KG1 (cell line): ENCODE measurements at places on chromosomes 4 and X.

- DNase-seq, result no peak
Observed at GRCh38 chr4:11287055-11287454, 141.6 kb downstream of the HS3ST1 start.

GRCh38 chr4:15794426-15794825, 16.3 kb downstream of the CD38 start:
- DNase-seq, result no peak

DNA sequence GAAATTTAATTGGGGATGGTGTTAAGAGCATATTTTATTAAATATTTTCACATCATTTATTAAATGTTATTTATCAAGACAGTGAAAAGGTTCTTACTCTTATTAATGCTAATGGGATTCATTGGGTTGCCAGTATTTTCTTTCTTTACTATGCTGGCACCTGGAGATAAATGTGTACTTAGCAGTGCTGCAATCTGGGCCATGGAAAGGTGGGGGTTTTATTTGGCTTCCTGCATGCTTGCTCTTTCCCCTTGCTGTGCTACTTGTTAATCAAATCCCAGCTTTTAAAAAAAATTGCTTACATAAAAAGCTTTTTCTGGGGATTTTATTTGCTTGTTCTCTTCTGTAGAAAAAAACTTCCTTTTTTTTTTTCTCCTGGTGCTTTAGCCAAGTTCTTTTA, 48.3 kb downstream of the ZAR1 start:
- DNase-seq, result no peak

DNA sequence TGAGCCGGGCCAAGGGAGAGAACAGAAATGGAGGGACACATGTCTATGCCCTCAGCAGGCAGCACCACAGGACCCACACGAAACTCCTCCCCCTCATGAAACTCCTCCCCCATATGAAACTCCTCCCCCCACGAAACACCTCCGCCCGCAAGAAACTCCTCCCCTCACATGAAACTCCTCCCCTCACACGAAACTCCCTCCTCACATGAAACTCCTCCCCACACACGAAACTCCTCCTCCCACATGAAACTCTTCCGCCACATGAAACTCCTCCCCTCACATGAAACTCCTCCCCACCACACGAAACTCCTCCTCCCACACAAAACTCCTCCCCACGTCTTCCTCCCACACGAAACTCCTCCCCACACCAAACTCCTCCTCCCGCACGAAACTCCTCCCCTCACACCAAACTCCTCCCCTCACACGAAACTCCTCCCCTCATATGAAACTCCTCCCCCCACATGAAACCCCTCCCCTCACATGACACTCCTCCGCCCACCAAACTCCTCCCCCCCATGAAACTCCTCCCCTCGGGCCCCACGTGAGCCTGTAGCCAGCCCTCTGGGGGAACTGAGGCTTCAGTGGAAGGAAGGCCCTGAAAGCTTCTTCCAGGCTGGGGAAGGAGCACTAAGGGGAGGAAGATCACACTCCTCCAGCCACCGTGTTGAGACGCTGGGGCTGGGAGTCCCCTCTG, 15.2 kb downstream of the ADRA2C start:
- DNase-seq, result no peak

DNA sequence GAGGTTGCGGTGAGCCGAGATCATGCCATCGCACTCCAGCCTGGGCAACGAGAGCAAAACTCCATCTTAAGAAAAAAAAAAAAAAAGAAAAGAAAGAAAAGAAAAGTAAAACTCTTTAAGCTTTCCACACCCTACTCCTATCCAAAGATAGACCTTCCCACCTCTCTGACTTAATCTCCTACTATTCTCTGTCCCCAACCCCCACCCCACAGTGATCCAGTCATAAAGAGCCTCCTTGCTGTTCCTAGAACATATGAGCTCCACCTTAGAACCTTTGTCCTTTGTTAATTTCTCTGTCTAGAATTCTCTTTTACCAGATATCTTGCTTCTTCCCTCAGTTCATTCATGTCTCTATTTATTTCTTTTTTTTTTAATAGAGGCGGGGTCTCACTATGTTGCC, 30.1 kb upstream of the MSN start:
- no peak for DNase-seq

GRCh38 chr4:7411896-7412553, 22.7 kb downstream of the PSAPL1 start:
- no peak for DNase-seq

DNA sequence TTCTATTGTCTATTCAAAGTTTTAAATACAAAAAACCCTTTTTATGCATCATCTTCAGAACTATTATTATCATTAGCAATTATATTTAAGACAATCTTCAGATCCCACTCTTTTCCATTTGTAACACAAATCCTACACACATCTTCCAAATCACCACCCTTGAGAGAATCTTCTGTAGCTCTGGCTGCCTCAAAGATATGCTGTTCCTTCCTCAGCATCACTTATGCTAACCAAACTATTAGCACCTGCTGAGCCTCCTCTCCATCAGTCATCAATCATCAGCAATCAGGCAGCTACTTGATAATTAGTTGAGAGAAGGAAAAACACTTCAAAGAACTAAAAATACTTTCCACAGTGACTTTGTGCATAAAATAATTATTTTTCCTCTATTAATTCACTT, 1082.2 kb downstream of the C4orf33 start:
- no peak for DNase-seq

- DNase-seq, result no peak
Observed at GRCh38 chr4:142698552-142698951, 147.5 kb downstream of the INPP4B start.

- DNase-seq, result no peak
Observed at GRCh38 chr4:76716020-76716419, 181.9 kb downstream of the SOWAHB start.

DNA sequence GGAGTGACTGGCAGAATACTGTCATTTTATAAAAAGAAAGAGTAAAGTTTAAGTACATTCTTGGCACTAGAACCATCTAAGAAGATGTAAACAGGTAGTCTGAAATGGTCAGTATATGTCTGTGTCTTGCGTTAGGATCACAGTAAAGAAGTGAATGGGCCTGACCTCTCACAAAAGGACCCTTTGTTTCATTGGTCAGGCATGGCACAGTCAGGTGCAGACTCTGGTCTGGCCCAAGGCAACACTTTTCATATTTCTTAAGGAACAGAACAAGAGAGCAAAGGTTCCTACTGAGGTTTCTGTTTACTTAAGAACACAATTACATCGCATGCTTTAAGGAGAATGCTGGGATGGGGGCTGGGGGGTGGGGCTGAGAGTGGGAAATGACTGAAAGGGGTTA, 48.1 kb downstream of the RPGR start:
- no peak for DNase-seq

DNA sequence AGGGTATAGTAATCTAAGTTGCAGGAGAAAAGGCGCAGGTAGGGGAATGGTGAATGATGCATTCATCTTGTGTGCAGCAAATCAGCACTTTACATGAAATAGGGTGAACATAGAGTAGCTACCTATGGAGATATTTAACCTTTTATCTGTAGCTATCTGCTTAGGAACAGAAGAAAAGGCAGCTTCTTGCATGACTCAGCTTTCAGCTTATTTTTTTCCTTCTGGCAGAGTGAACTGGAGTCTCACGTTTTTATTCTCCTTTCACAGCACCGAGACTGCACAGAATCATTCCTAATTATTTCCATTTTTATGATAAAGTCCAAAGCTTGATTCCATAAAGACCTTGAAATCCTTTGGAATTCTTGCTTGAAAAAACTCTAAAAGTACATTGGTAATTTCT, 4.8 kb upstream of the SCOC start:
- DNase-seq, result no peak

- no peak for DNase-seq
Observed at GRCh38 chrX:66163447-66163846, 600 bp upstream of the HEPH start.

- DNase-seq, result no peak
Observed at GRCh38 chrX:15483891-15484290, 9.2 kb downstream of the PIR start.

DNA sequence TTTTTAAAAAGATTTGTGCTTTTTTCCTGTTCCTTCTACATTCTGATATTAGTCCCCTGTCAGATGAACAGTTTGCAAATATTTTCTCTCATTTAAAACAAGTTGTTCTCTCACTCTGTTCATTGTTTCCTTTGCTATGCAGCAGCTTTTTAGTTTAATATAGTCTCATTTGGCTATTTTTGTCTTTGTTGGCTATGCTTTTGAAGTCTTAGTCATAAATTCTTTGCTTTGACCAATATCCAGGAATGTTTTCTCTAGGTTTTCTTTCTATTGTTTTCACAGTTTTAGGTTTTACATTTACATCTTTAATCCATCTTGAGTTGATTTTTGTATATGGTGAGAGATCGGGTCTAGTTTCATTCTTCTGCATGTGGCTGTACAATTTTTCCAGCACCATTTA, 136.8 kb downstream of the TET2 start:
- DNase-seq, result no peak

GRCh38 chr4:3523628-3524221, 8.5 kb downstream of the LRPAP1 start:
- no peak for DNase-seq
